ENCODE measurements at places on chromosomes 7 and 10. TPM values are rescaled to one million over a fixed set of nuclear protein-coding genes. Genes with fewer than 3 reads are reported as not detected.

The CRYGN gene
- total RNA-seq = 0.35 TPM

The ATRNL1 gene
- 57.4 TPM for total RNA-seq

- DNase-seq = no peak
Measured at GRCh38 chr10:43781480-43782361, 133.0 kb upstream of the ZNF32 start.

GRCh38 chr7:20424500-20424899 is 93.8 kb downstream of the ITGB8 start:
- DNase-seq = no peak

DNA sequence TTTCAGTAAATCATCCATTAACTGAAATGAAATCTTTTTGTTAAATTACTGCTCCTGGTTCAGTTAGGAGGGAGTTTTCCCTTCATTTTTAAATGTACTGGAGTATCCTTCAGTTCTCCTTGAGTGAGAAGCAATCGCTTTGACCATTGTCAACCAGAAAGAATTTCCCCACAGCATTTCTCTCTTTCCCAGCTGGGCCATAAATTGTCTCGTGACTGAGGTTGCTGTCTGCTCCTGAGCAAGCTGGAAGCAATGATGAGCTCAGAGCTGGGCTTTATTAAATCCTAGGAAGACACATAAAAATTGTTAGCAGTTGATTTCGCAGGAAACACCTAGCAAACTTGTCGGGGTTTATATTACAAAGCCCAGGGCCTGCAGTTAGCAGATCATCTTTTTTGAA is 102.0 kb upstream of the INSYN2A start:
- DNase-seq = no peak

GRCh38 chr7:39666562-39666961 is 43.2 kb downstream of the RALA start:
- DNase-seq = no peak

- DNase-seq = peak; percentile 92
Measured at GRCh38 chr7:95596198-95597063, at the start of gene PDK4. PDK4 (minus strand) TSS chr7:95596516; CDS start chr7:95596293, 223 bp downstream.
